ENCODE measurements at places on chromosomes 7 and 10.

DNA sequence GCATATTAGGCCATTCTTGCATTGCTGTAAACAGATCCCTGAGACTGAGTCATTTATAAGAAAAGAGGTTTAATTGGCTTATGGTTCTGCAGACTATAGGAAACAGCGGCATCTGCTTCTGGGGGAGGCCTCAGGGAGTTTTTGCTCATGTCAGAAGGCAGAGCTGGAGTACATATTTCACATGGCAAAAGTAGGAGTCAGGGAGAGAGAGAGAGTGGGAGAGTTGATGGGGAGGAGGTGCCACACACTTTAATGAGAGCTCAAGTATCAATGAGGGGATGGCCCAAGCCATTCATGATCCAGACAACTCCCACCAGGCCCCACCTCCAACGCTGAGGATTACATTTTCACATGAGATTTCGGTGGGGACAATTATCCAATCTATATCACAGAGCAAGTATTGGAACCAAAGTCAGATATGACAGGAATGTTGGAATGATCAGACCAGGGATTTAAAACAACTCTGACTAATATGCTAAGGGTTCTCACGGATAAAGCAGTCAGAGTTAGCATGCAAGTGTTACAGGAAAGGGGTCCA is 795.3 kb upstream of the CELF2 start:
- no peak for DNase-seq

GRCh38 chr10:2111965-2112364 is 374.6 kb upstream of the ADARB2 start:
- no peak for DNase-seq

DNA sequence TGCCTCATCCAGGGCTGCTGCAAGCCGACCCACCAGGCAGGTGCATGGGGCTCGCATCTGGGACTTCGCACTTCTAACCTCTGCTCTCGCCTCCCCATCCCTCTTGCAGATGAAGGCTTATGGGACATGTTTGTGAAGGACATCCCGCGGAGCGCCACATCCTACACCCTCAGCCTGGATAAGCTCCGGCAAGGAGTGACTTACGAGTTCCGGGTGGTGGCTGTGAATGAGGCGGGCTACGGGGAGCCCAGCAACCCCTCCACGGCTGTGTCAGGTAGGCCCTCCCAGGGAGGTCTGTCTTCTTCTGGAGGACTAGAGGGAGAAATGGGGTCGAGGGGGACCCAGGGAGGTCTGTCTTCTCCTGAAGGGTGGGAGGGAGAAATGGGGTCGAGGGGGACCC is 448.9 kb upstream of the FOXK1 start:
- no peak for DNase-seq

DNA sequence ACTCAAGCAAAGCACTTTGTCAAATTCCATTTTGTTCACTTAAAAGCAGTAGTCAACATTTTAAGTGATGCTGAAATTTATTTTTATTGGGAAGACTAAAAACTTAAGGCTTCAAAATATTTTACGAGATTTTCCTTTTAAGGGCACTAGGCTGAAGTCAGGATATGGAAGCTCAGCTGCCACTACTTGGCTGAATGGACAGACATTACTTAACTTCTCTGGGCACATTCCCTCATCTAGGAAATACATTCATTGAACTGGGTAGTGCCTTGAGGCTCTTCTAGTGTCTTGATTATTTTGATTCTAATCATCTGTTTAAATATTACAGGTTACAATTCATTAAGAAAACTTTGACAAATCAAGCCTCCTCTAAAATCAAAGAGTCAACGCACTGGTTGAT is 11.1 kb downstream of the MEOX2 start:
- DNase-seq = no peak

- no peak for DNase-seq
These were observed 8.8 kb upstream of the GFRA1 start for GRCh38 chr10:116281775-116282174.

- DNase-seq = no peak
These were observed 22.6 kb upstream of the DIP2C start for GRCh38 chr10:712089-712488.

DNA sequence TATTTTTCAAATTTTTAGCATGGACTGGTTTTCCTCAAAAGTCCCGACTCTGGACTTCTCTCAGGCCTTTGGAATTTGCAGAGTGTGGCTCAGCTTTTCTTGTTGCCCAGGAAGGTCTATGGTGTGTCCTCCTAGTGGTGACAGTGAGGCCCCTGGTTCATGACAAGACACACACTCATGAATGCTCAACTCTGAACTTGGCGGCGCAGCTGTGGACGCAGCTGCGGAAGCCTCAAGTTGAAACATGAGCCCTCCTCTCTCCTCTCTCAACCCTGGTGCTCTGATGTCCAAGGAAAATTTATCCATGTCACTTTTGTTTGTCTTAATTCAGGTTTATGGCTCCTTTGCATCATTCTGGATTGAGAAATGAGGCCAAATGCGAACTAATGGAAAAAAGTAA is 183.9 kb downstream of the HECW1 start:
- DNase-seq = no peak

GRCh38 chr7:108660465-108660864 is 90.8 kb downstream of the DNAJB9 start:
- no peak for DNase-seq

DNA sequence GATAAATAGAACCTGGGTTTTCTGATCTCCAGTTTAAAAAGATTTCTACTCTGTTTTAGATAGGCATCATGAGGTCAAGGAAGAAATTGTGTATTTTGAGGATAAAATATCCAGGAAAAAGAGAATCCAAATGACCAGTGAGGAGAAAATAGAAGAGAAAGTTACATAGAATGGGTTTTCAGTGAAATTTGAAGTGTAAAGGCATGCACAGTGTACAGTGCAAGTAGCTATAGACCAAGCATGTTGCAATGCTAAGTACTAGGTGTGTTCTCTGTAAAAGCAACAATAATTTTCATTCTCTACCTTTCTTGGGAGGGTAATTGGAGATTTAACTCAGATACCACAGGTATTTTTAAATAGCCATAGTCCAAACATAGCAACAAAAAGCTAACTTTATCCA is 22.6 kb downstream of the CDK1 start:
- DNase-seq = no peak

GRCh38 chr7:30562498-30562897 is 32.2 kb upstream of the GARS1 start:
- no peak for DNase-seq

DNA sequence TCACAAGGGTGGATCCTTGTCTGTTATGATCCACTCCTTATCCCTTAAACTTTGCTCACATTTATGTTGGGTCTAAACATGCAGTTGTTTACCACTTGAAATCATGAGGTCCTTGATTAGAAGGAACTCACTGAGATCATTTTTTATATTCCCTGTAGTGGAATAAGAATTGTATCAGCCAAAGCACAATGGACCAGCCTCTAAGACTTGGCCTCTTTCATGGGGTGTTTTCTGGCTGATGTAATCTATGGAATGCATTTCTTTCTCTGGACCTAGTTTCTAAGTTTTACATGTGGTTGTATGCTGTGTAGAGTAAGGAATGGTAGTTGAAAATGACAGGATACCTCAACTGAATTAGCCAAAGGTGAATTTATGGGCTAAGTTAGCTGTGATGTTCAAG is 376.6 kb downstream of the SORCS3 start:
- no peak for DNase-seq

GRCh38 chr7:97819161-97819560 is 53.0 kb downstream of the ASNS start:
- no peak for DNase-seq

- no peak for DNase-seq
These were observed 296.9 kb downstream of the SORCS3 start for GRCh38 chr10:104938031-104938430.

DNA sequence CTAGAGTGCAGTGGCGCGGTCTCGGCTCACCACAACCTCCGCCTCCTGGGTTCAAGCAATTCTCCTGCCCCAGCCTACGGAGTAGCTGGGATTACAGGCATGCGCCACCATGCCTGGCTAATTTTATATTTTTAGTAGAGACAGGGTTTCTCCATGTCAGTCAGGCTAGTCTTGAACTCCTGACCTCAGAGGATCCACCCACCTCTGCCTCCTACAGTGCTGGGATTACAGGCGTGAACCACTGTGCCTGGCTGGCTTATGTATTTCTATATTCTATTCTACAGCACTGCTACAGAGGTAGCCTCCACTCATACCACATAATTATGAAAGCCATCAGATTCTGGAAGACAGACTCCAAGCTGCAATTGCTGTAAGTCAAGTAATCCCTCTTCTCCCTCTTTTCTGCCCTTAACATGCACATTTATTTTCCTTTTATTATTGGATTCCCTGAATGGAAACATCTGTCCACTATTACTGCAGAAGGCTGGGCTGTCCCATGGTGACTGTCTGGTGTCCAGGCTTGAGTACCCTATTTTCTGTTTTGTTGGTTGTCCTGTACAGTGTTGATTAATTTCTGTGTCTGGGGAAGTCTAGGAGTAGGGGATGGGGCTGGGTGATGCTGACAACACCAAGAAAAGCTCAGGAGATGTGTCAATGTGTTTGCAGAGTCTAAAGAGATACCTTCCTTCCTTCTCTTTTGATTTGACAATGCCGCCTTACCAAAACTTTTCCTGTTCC is 5.8 kb upstream of the ZNF487 start:
- no peak for DNase-seq

GRCh38 chr10:16828701-16829175 is 11.5 kb upstream of the RSU1 start:
- no peak for DNase-seq

GRCh38 chr7:30251708-30252329 is 32.6 kb upstream of the ZNRF2 start:
- no peak for DNase-seq

DNA sequence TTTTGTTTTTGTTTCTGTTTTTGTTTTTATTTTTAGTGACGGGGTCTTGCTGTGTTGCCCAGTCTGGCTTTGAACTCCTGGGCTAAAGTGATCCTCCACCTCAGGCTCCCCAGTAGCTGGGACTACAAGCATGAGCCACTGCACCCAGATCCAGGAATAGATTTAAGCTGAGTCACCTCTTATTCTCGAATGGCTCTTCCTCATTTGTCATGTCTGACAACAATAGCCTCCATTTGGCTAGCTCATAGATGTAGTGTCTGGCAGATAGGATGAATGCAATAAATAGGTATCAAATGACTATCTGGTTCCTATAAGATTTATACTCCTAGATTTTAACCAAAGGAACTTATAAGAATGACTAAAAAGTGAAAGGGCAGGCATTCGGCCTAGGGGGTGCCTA is 172.9 kb downstream of the TMEM26 start:
- no peak for DNase-seq

GRCh38 chr10:89295597-89295996 is 6.2 kb upstream of the IFIT2 start:
- DNase-seq = no peak

Data from stimulated activated CD4-positive, alpha-beta T cell treated with anti-CD3 and anti-CD28 coated beads, Interleukin-15, amount 100 ng/mL, for 48 hours (primary cell).